Central memory CD8-positive, alpha-beta T cell (primary cell): ENCODE measurements at places on chromosomes 16 and 17.
A peak's percentile ranks its signal among the peaks of the same experiment; 100 is the strongest.

GRCh38 chr17:31907342-31907962, 5.9 kb upstream of the UTP6 start:
- DNase-seq, result no peak

GRCh38 chr16:17602678-17603077, 131.9 kb upstream of the XYLT1 start:
- no peak for DNase-seq

- DNase-seq, result no peak
Measured at GRCh38 chr16:4954714-4955113, 3.4 kb upstream of the SEC14L5 start.

DNA sequence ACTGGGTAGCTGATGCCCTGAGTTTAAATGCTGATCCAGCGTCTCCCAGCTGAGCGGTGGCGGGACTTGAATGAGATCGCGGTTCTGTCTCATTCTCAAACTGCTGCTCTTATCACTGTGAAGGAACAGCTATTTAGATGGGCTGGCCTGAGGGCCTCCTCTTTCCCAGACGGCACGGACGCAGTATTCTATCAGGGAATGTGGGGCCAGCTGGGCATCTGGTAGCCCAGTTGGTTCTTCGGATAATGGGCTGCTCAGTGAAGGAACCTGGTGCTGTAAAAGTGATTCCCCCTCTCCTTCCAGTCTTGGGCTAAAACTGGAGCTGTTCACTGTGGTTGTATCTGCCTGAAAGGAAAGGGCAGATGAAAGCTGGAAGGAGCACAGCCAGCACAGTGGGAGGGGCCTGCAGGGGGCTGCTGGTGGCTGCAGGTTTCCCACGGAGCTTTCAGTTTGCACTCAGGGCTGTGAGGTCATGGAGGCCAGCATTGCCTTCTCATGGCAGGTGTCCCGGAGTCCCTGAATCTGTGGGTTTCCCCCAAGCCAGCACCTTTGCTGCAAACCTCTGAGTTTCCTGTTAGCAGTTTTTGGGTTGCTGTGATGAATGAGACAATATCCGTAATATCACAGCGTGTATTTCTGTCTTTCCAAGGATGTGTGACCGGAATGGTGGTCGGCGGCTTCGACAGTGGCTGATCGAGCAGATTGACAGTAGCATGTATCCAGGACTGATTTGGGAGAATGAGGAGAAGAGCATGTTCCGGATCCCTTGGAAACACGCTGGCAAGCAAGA, 3.6 kb downstream of the IRF8 start:
- peak; percentile 56 for DNase-seq

DNA sequence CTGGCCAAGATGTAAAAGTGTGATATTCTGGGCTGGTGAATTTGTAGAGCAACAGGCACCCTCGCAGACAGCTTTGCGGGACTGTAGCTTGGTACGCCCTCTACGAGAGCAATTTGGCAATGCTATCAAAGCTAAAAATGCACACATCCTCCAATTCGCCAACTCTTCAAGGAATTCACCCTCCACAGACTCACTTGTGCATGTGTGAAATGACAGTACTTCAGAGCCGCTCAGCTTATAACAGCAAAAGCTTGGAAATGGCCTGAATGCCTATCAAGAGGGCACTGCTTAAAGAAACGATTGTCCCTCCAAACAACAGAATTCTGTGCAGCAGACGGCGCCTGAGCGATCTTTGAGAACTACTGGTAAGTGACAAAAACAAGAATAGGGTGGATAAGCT, 130.8 kb downstream of the SDK2 start:
- DNase-seq, result no peak

- DNase-seq, result peak; percentile 77
Measured at GRCh38 chr16:88505405-88506082, 52.5 kb downstream of the ZFPM1 start.

- no peak for DNase-seq
Measured at GRCh38 chr17:6713130-6713917, at the start of gene SLC13A5. SLC13A5 (minus strand) TSS chr17:6713369; CDS start chr17:6713333, 36 bp downstream.

DNA sequence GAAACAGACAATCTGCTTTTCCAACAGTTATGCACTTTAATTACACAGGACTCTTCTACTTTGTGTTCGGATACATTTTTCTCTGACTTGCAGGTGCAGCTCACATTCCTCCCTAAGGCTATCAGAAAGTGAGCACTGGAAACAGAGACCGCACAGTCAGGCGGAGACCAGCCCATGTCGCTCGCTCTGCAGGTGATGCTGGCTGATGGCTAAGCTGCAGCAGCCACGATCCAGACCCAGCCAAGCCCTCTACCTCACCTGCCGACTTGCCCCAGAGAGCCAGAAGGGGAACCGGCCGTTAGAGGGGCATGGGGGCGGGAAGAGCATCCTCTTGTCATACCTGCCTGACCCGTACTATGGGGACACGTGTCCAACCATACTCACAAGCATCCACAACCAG, 33.8 kb downstream of the MAP1LC3B start:
- no peak for DNase-seq

DNA sequence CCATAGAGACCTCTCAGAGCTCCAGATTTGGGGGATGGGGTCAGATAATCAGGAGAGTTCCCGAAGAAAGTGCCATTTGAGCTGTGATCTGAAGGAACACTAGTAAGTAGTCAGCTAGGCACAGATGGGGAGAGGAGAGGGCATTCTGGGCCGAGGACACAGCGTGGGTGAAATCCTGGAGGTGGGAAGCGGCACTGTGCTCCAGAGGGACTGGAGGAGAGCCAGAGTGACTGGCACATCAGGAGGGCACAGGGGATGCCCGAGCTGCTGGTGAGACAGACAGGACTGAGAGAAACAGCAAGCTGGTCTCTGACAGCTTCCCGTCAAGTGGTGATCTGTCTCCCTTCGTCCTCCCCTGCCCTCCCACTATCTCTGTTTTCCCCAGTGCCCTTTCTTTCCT, 40.6 kb downstream of the KNOP1 start:
- no peak for DNase-seq

- no peak for DNase-seq
Measured at GRCh38 chr17:9247401-9247938, 226.2 kb downstream of the NTN1 start.

GRCh38 chr16:24918641-24919040, 72.9 kb downstream of the SLC5A11 start:
- no peak for DNase-seq

DNA sequence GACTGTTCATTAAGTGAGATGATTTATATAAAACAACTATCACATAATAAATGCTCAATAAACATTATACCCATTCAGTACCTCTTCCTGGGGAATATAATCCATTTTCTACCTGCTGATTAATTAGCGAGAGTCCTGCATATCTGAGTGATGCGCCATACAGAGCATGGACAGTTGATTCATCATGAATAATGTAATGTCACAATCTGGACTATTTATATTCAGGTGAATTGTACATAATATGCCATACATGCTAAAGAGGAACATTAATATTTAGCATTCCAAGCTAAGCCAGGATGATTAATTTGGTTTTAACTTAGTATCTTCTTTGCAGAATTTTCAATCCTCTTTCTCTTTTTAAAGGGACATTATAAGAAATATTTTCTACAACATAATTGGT, 362.0 kb upstream of the XYLT1 start:
- DNase-seq, result no peak

GRCh38 chr17:17109256-17109655, 67.0 kb downstream of the MPRIP start:
- no peak for DNase-seq

DNA sequence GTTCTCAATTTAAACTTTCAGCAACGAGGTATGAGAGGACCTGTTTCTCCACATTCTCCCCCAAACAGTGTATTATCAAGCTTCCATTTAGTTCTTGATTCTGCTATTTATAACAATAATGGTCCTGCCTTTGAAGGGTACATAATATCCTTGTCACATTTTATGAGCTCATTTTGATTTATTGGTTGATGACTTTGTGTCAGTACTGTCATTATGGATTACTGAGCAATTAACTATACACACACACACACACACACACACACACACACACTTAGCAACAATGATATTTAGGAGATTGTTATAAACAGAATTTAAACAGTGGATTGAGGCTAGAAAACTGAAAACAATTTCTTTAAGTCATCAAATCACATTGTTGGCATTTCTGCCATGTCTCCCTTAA, 7.0 kb downstream of the TMIGD1 start:
- no peak for DNase-seq

DNA sequence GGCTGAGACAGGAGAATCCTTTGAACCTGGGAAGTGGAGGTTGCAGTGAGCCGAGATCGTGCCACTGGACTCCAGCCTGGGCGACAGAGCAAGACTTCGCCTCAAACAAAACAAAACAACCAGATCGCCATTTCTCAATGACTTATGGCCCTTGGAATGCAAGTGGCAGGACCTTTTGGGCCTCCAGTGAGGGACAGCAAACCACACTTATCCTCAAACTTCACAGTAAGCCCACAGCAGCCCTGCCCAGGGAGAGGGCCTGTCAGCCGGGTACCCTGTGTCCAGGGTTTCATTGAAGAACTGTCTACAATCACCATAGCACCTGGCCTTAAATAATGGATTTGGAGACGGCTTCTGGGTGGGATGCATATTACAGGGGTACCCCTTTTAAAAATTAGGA, 11.7 kb downstream of the TRAF4 start:
- DNase-seq, result no peak

- no peak for DNase-seq
Measured at GRCh38 chr16:1036726-1037393, 35.7 kb upstream of the SSTR5 start.

- no peak for DNase-seq
Measured at GRCh38 chr16:57469046-57469445, 6.6 kb downstream of the POLR2C start.

GRCh38 chr16:56102906-56103305, 88.4 kb upstream of the GNAO1 start:
- DNase-seq, result no peak

- no peak for DNase-seq
Measured at GRCh38 chr16:76278980-76279379, 1.8 kb downstream of the CNTNAP4 start.

DNA sequence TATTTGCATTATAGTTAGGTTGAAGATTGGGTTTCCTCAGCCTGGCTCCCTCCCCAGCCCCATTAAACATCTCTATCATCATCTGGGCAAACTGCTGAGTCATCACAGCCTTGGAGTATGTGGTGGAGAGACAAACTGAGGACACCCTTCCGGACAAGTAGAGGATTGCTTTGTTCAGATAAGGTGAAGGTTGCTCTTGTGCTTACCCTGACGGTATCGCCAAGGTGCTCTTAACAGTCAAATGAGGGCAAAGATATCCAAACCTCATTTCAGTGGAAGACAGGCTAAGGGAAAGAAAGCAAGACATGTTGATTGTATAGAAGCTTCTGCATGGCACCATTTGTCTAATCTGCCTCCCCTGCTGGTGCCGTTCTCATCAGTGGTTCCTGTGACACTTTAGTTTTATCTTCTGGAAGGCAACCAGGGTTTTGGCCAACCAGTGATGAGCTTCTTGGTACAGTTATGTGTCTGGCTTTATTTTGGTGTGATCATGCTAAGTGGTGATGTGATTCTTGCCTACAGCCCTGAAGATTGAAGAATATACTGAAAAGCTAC, 56.9 kb upstream of the LGALS9 start:
- no peak for DNase-seq

- no peak for DNase-seq
Measured at GRCh38 chr16:75059411-75059810, 57.2 kb downstream of the LDHD start.

GRCh38 chr16:11966173-11966572, 1.2 kb downstream of the TNFRSF17 start:
- DNase-seq, result no peak

DNA sequence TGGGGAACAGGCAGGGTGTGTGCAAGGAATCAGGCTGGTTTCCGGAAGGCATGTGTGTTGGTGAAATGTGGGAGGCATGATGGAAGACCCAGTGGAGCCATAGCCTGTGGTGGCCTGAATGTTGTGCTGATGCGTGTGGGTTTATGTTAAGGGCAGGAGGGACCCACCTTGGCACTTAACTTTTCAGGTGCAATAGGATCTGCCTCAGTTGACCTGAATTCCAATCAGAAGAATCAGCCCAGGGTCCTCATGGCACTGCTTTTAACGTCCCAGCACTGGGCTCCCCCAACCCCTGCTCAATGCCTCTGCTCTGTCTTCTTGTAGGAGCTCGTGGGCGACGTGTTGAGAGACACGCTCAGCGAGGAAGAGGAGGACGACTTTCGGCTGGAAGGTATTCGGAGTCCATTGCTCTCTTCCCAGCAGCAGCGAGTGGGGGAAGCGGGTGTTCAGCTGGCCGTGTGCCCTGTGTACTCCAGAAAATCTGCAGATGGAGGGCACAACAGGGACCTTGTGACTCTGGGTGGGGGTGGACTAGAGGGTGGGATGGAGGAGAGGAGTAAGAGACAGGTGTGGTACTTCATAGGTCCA, 59.9 kb downstream of the NKD1 start:
- DNase-seq, result no peak

GRCh38 chr17:6996256-6997011, 585 bp downstream of the ALOX12 start:
- no peak for DNase-seq

DNA sequence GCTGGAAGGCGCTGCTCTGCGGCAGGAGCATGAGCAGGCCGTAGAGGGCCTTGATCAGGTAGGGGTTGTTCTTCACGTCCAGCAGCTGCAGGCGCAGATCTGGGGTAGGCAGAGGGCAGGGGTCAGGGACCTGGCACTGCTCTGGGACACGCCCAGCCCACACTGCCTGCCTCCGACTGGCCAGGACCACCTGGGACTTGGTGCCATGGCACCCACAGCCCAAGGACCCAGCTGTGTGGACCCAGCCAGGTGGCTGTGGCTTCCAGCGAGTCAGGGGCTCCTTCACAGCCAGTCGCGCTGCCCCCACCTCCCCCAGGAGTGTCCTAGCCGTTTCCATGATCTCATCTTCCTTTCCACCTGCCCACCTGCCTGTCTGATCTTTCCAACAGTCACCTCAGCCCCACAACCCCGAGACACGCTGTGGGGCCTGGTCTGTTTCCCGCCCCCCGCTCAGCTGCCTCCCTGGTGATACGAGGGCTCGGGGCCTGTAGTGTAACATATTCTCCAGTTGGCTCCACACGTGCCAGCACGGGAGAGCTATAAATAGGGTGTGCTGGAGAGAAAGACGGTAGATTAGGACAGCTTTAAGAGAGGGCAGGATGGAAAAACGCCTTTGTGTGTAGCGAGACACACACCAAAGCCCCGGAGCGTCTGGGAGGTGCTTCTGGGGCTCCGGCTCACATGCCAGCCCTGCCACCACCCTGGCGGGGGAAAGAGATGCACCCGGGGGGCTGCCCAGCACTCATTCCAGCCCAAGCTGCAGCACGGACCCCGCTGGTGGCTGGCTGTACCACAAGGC, 7.2 kb upstream of the MTSS2 start:
- DNase-seq, result no peak
